ENCODE measurements at places on chromosomes 16 and 17. TPM values are rescaled to one million over a fixed set of nuclear protein-coding genes. Genes with fewer than 3 reads are reported as not detected.

DNA sequence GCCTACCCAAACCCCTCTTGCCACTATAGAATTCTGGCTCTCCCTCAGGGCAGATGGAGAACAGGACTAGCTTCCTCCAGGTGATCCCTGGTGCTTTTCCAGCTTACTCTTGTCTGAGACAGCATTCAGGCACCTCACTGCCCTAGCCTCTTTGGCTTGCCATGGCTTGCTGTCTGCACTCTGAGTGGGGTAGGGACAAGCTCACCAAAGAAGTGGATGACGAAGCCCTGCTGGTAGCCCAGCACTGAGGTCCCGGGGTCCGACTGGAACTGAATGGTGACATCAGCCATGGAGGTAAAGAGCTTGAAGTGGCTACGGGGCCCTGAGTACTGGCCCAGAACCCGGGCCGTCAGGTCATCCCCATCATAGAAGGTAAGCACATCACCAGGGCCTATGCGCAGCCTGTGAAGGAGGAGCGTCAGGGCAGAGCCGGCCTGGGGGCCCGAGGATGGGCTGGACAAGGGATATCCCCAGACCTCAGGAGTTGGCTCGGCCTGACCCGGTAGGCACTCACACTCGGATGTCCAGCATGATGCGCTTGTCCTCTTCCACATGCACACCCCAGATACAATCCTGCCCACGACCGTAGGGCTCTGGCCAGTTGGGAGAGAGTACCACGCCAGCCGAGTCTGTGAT is 7.6 kb upstream of the PHF12 start:
- H3K36me3 ChIP-seq: no peaks in the 10 kb centered on the region
- H3K4me1 ChIP-seq: no peaks in the 10 kb centered on the region
- no peaks in the 10 kb centered on the region for H3K27me3 ChIP-seq

SLC13A2 gene
- total RNA-seq: not detected

POLR3K gene
- total RNA-seq: 3.6 TPM

DNA sequence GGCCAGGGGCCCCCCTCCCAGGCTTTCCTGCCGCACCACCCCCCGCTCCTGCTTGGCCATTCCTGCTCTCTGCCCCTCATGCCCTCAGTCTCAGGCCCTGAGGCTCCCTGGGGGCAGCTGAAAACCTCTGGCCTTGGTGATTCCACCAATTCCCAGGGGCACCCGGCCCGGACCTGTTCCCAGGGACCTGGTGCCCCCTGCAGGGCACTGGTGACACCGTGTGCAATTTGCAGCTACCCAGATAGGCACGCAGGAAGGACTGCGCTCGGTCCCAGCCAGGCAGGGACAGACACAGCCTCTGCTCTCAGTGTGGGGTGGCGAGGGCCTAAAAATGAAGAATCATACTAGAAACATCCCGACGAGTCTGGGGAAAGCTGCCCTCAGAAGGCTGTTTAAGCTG is 13.4 kb downstream of the WFDC1 start:
- H3K4me3 ChIP-seq: no peak overlapping the region
- H3K27me3 ChIP-seq: peaks cover 11% of the 10 kb centered on the region
- H3K27ac ChIP-seq: no peak overlapping the region
- no peaks in the 10 kb centered on the region for H3K36me3 ChIP-seq

NETO2 gene
- 11.4 TPM for total RNA-seq

CHST4 gene
- 4.4 TPM for total RNA-seq

GRCh38 chr17:40187238-40187637 is 10.0 kb downstream of the RAPGEFL1 start:
- DNase-seq: no peak
- H3K36me3 ChIP-seq: no peaks in the 10 kb centered on the region
- H3K27ac ChIP-seq: no peak overlapping the region
- no peak overlapping the region for H3K4me3 ChIP-seq
- no peaks in the 10 kb centered on the region for H3K27me3 ChIP-seq
- peaks cover 13% of the 10 kb centered on the region for H3K4me1 ChIP-seq
